Esophagus squamous epithelium (tissue), 5 donors: ENCODE measurements at places on chromosomes 16 and 17.
A peak's percentile ranks its signal among the peaks of the same experiment; 100 is the strongest.

GRCh38 chr17:69246726-69247375 is 18.2 kb upstream of the ABCA10 start:
- DNase-seq, result no peak

- DNase-seq, result no peak
These were observed 150.9 kb downstream of the MRM1 start for GRCh38 chr17:36752096-36752888.

DNA sequence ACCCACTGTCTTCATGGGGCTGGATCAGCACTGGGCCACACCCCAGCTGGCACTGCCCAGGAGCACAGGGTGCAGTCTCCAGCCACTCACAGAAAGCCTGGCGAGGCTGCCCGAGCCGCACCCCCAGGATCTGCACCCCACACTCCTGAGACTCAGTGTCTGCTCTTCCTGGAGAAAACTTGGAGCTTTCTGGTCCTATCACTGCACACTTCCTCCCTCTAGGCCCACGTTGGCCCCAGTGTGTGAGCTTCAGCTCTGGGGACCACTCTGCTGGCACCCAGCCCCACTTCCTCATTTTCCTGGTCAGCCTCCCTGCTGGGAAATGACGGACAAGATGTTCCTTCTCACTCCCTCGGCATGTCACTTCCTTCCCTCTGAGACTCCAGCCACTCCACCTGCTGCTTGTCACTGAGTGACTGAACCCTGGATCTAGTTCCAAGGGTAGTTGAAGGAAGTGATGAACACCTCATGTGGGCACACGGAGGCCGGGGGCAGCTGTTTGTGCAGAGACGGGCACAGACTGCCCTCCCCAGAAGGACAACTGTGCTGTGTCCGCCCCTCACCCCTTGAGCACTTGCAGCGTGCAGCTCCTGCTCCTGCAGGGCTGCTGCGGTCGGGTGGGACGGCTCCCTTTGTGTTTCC is 29.0 kb downstream of the ZC3H18 start:
- peak; percentile 21 for DNase-seq

GRCh38 chr17:53428913-53429312 is 393.8 kb upstream of the KIF2B start:
- DNase-seq, result no peak

DNA sequence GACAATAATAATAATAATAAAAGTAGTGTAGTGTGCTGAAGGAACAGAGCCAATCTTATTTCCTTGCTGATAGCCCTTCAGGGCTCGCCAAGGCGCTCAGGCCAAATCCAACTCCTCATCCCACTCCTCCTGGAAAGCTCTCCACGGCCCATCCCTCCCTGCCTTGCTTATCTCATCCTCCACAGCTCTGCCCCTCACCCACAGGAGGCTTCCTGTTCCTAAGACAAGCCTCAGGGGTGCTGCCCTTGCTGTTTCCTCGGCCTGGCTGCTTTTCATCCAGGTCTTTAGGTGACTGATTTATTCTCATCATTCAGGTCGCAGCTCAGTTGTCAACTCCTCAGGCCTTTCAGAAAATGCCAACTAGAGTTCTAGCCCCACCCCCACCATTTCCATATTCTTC is 11.2 kb downstream of the GTF3C1 start:
- no peak for DNase-seq

- no peak for DNase-seq
These were observed 8.2 kb downstream of the PDE6G start for GRCh38 chr17:81648013-81648706.

DNA sequence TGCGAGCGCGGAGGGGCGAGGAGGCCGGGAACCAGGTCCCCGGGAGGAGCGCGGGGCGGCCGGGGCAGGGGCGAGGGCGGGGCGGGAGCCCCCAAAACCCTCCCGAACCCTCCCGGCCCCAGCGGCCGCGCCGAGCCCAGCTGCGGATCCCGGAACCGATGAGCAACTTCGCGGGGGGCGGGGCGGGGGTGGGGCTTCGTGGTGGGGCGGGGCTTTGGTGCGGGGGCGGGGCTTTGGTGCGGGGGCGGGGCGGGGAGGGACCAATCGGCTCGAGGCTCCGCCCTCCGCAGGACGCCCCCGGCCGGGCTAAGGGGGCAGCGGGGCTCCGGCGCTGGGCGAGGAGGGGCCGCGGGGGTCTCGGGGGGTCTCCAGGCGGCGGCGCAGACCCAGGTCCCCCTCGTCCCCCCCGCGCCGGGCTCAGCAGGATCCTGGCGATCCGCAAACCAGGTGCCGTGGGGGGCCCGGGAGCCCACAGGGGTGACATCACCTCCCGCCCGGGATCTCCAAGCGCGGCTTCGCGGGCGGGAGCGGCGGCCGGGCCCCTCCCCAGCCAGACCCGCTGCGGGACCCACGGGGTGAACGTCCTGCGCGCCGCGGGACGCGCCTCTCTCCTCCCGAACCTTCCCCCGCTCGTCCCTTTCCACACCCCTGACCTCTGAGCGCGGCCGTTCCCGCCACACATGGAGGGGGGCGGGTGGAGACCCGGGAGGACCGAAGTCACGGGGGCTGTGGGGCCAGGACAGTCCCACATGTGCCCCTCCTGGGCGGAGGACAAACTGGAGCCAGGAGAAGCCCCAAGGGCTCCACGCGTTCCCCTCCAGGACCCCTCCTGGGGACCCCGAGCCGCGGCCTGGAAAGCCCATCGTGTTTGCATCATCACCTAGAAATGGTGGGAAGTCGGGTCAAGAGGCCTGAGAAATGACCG is at the start of gene ABR:
TSS of gene ABR (minus strand) at position 164 of the 925 bp plus-strand sequence. CDS start 254 bp downstream, outside the sequence.
- no peak for DNase-seq

DNA sequence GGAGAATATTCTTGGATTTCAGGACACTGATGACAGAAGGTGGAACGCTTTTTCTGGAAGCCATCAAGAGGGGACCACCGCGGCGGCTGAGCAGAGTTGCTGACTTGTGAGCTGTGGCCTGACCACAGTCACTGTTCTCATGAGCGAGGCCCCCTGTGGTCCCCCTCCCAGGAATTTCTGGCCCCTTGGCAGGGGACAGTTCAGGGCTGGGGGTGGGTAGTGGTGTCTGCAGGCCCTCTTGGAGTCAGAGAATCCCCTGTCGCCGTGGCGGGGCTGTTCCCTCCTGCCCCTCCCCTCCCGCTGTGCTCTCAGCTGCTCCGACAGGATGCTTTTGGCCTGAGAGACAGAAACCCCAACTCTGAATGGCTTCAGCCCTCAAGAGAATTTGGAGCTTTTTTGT is 292.0 kb downstream of the SEC14L1 start:
- no peak for DNase-seq

DNA sequence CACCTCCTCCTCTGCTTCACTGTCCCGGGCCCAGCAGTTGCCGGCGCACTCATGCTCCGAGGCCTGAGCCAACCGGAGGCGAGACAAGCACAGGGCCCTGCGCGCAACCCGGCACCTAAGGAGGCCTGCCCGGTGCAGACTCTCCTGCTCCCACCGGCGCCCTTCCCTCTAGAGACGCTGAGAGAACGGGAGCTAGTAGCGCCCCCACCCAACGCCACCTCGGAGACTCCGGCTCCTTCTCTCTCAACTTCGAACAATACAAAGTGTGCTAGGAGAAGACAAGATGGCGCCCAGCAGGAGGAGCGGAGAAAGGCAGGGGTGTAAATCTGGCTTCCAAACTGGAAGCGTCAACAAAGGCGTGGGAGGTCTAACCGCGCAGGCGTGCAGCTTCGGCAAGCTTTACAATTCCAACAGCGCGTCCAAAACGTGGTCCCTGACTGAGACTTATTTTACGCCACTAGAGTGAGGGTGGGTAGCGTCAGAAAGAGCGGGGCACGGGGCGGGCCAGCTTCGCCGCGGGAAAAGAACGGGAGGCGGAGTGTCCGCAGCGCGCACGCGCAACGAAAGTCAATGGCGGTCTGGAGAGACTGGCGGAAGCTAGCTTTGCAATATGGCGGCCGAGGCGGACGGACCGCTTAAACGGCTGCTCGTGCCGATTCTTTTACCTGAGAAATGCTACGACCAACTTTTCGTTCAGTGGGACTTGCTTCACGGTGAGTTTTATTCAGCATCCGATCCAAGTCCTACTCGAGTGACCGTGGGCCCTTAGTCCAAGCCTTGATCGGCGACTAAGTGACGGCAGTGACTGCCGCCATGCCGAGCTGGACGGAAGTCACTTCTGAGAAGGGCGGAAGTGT is at the start of gene MPDU1:
TSS of gene MPDU1 (plus strand) at position 600 of the 857 bp plus-strand sequence. CDS start at position 611, 11 bp downstream.
- DNase-seq, result peak; percentile 71

- no peak for DNase-seq
These were observed 1.7 kb downstream of the TTC19 start for GRCh38 chr17:16001226-16001897.

- no peak for DNase-seq
These were observed 20.4 kb downstream of the NFATC3 start for GRCh38 chr16:68105611-68106010.

GRCh38 chr16:81758376-81758775 is 20.7 kb upstream of the PLCG2 start:
- no peak for DNase-seq
